NCI-H1417 (cell line): ENCODE measurements at places on chromosomes 1 and 21.

GRCh38 chr21:38989745-38990423, 184.2 kb downstream of the ETS2 start:
- peak; percentile 94 for DNase-seq

DNA sequence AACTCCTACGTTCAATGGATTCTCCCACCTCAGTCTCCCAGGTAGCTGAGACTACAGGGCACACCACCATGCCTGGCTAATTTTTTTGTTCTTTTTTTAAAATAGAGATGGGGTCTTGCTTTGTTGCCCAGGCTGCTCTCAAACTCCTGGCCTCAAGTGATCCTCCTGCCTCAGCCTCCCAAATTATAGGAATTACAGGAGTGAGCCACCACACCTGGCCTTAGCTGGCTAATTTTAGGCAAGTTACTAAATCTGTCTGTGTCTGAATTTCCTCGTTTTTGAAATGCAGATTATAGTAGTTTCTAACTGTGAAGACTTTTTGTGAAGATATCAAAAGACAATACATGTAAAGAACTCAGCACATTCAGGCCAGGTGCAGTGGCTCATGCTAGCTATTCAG, 13.7 kb downstream of the ACBD6 start:
- no peak for DNase-seq

DNA sequence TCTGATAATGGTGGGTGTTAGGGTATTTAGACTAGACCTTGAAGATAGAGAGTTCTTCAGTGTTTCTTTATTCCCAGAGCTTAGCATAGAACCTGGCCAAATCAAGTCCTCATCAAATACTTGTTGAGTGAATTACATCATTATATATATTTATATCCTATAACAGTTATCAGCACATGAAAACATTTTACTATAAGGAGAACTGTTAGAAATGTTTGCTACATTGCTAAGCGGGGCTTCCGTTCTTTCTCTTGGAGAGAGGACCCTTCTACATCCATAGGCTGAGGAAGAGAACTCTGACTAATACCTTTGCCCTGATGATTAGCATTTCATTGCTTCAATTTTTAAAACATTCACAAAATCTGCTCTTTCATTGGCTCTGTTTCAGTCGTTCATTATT, 66.5 kb upstream of the NBL1 start:
- DNase-seq: no peak

DNA sequence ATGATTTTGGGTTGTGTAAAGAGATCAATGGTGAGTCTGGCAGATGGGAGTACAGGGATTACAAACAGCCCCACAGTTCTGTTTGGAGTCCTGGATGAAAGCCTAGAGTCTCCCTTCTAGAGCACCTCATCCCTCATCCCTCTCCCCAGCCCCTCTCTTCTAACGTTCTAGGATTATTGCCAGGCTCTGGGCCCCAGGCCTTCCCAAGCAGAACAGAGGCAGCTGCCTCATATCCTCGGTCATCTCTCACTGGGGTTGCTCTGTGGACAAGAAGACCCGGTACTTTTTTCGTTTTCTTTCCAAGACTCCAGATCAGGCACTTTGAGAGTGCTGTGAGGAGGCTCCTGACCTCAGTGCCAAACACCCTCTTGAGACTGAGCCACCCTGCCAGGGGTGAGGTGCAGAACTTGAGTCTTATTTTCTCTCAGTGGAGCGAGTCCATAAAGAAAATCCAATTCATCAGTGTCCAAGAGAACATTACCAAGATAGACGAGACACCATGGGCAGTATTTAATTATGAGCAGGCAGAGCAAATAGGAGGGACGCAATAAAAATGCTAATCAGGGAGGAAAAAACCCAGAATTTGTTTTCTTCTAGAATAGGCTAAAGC, 17.1 kb upstream of the KCND3 start:
- no peak for DNase-seq

DNA sequence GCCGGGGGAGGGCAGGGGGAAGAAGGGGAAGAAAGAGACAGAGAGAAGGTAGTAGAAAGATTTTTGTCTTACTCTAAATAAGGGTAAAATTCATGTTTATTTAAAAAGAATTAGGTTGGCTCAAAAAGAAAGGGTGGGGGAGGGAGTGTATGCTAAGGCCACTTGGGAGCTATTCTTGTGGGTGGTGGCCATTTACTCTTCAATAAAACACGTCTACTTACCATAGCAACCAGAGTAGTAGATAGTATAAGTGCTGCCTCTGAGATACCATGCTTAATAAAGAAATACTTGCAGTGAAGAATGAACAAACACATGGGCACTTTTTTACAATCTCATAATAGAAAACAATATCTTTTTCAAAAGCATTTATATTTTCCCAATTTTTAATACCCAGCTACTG, 538.1 kb upstream of the PTBP2 start:
- no peak for DNase-seq

- DNase-seq: no peak
Observed at GRCh38 chr1:220274251-220274855, 2.1 kb upstream of the RAB3GAP2 start.

- DNase-seq: no peak
Observed at GRCh38 chr1:62906428-62906886, 122.5 kb downstream of the ATG4C start.

- no peak for DNase-seq
Observed at GRCh38 chr1:162081316-162081715, 11.8 kb downstream of the NOS1AP start.

- DNase-seq: no peak
Observed at GRCh38 chr1:10538646-10539355, 64.1 kb downstream of the PEX14 start.

GRCh38 chr1:63327417-63328054, 5.2 kb downstream of the FOXD3 start:
- peak; percentile 68 for DNase-seq

DNA sequence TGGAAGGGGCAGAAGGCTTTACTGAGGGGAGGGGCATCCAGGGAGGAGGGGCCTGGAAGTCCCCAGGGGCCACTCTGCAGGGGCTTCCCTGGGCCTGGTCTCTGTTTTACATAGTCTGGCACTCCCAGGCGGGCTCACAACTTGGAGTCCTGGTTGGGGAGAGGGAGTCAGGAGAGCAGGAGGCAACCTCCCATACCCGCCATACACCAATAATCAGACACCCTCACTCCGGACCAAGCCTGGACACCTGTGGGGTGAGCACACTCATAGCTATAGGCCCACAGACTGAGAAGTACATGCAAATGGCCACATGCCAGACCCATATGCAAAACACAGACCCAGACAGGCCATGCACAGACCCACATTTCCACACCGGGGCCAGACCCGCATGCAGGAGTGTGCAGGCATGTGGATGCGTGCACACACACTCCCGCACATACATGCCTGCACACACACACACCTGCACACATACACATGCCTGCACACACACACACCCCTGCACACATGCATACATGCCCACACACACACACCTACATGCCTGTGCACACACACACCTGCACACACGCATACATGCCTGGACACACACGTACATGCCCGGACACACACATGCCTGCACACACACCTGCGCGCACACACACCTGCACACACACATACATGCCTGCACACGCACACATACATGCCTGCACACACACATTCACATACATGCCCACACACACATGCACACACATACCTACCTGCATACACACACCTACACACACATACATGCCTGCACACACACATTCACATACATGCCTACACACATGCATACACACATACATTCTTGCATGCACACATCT, 89.5 kb upstream of the RUNX3 start:
- no peak for DNase-seq

DNA sequence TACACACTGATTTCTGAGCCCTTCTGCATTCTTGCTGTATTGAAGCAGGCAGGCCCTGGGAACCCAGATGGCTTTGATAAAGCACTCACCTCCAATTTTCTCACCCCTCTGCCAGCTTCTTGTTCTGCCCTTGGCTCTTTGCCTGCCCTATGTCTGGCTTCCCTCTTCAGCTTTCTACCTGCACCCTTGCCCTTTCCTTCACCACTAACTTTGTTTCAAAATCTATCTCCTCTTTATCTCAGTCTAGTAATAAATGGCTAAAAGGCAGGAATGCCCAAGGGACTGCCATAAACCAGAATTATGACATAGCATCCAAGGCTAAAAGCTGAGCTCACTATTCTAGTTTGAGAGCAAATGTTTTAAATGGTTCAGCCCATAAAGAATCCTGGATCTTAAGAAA, 178.7 kb downstream of the TNR start:
- DNase-seq: no peak

- DNase-seq: peak; percentile 33
Observed at GRCh38 chr1:218249338-218250140, 35.6 kb upstream of the RRP15 start.

DNA sequence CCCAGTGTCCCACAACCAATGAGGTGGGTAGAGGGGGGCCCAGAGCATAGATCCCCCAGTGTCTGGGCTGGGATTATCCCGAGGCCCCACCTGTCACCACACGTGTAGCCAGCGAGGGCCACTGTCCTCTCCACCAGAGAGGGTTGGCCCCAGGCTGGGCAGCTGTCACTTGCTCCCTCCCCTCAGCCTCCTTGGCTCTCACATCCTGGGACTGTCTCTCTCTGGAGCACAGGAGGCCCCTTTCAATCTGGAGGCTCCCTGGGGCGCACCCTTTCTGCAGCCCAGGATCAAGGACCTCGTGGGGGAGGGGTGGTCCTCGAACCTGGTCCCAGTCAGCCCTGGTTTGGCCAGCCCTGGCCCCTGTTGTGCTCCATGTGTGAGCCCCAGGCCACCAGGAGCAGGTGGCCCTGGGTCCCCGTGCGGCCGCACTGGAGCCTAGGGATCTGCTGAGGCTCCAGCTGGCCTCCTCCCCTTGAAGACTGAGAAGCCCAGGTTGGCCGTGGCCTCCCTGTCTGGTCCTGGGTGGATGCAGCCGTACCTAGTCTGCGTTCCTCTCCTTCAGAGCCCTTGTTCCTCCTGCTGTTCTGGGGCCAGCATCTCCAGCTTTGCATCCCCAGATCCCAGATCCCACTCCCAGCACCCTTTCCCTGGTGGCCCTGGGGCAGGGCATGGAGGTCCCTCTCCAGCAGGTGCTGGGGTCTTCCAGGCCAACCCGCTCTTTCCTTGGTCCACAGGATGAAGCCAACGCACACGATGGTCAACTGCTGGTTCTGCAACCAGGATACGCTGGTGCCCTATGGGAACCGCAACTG, 6.7 kb downstream of the TMEM201 start:
- DNase-seq: no peak

GRCh38 chr1:2778220-2778592, 23.3 kb downstream of the TTC34 start:
- DNase-seq: no peak

DNA sequence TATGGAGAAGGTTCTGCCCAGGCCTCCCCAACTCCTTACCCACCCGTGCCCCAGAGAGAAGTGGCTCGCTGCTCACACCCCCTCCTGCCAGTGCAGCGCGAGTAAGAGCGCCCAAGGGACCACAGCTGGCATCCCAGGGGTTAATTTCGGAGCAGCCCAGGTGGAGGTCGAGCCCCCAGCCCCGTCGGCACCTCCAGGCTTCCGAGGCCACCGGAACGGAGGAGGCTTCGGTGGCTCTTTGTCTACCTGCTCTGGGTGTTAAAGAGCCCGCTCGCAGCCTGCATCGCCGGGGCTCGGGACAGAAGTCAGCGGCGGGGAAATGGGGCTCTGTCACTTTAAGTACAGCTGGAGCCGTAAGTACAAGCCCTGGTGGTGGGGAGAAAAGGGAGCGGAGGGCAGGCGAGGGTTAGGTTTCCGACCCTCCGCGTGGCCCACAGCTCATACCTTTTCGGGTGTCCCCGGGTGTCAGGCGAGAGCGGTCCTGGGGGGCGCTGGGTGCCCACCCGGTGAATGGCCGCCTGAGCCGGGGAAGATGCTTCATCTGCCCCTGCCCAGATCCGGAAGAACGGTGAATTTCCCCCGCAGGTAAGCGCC, 89.4 kb upstream of the IPO9 start:
- DNase-seq: peak; percentile 62

GRCh38 chr1:178495741-178496409, 889 bp downstream of the CLEC20A start:
- no peak for DNase-seq

GRCh38 chr1:38941527-38942019, at the start of gene RHBDL2:
Gene RHBDL2, minus strand, starts transcription at chr1:38941830. Its CDS starts 22,618 bp downstream, at chr1:38919212.
- no peak for DNase-seq

GRCh38 chr1:164064501-164064900, 494.5 kb upstream of the PBX1 start:
- DNase-seq: no peak

DNA sequence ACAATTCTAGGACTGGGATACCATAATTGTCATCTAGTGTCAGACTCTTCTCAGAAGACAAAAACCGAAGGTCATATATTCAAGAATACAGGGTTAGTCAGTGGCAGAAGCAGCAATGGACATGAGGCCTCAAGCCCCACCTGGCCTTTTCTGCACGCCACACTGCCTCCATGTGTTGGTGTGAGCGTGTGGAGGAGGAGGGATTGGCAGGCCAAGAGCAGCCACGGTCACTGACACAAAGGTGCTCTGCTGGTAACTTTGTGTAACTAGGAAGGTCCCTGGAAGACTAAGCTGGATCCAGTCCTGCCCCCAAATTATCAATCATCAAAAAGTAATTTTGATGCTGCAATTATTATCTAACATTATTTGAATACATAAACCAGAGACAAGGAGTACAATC, 34.9 kb downstream of the HSF2BP start:
- DNase-seq: no peak

GRCh38 chr1:240602189-240602588, 9.8 kb downstream of the GREM2 start:
- no peak for DNase-seq

DNA sequence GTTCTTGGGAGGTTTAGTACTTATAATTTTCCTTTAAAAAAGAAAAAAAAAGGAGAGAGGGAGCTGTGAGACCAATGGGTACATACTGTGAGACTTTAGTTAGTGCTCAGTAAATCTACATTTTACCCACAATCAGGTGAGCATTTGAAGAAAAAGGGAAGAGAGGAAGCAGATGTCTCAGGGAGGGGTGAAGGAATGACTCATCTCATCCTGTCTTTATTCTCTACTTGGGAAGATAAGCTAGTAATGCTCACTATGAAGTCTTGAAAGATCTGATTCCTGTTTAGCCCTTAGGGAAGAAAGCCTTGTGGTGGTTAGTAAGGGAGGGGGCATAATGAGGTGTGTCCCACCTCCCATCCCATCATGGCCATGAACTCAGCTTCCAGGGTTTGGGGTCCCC, 112.6 kb downstream of the PLD5 start:
- DNase-seq: no peak

DNA sequence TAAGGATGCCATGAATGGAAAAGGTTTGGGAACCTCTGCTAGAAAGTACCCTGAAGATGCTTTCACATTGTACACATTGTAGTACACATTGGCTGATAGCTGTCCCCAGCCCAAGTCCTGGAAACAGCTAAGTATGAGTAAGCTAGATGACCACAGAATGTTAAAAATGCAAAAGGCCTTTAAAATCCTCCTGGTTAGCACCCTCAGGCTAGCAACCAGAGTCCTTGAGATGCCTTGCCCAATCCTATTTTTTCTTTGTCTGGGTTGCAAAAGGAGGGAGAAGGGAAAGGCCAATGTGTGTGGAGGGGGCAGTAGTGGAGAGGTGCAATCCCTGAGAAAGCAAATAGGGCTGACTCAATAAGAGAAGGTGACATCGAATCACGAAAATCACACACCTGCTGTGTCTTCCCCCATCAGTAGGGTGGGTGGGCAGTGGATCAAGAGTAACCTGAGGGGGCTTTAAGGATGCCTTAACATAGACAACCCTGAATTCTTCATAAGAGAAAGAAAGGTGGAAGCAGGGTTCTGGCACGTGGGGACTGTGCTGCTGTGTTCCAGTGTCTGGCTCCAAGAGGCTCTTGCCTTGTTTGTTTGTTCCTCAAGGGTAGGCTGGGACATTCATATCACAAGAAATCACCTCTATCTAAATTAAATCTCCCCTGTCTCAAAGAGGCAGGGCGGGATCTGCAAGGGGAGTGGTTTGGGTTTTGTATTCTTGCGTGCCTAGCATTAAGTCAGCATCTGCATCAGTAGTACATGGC, 266.2 kb upstream of the PLXNA2 start:
- DNase-seq: no peak

GRCh38 chr1:162062542-162063015, 6.9 kb upstream of the NOS1AP start:
- peak; percentile 83 for DNase-seq
